ENCODE measurements at places on chromosomes 3 and 15.

GRCh38 chr15:74130155-74130848 lies at the start of gene ISLR2:
TSS of gene ISLR2 (plus strand) at chr15:74130586. CDS start at chr15:74132755, 2,169 bp downstream.
- DNase-seq = no peak

DNA sequence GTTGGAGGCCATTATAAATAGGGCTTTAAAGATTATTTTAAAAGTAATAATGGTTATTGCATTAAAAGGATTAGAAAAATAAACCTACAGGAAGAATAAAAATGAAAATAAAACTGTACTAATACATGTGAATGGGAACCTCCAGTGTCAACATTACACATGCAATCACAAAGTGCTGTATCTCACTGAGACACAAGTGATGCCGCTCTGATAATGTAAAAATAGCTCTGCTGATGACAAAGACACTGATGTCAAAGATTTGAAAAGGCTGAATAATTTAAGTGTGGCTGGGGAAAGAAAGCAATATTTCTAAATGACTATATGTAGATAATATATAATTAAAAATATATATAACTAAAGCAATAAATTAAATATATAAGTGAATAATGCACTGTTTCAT lies 129.1 kb upstream of the RAP2B start:
- no peak for DNase-seq

DNA sequence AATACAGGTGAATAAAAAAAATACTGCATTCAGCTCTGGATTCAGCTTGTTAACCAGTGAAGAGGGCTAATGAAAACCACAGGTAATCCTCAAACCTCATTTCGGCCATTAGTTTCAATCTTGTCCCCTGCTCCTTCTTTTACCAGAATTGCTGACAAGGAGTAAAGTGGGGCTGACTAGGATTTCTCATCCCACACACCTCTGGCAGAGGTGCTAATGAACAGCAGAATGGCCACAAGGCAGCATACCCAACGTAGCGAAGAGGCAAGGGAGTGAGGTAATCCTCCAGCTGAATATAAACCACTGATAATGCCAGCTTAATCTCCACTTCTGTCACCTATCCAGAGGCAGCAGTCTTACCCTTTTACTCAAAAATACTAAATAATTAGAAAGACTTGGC lies 248.8 kb upstream of the CDIN1 start:
- no peak for DNase-seq

DNA sequence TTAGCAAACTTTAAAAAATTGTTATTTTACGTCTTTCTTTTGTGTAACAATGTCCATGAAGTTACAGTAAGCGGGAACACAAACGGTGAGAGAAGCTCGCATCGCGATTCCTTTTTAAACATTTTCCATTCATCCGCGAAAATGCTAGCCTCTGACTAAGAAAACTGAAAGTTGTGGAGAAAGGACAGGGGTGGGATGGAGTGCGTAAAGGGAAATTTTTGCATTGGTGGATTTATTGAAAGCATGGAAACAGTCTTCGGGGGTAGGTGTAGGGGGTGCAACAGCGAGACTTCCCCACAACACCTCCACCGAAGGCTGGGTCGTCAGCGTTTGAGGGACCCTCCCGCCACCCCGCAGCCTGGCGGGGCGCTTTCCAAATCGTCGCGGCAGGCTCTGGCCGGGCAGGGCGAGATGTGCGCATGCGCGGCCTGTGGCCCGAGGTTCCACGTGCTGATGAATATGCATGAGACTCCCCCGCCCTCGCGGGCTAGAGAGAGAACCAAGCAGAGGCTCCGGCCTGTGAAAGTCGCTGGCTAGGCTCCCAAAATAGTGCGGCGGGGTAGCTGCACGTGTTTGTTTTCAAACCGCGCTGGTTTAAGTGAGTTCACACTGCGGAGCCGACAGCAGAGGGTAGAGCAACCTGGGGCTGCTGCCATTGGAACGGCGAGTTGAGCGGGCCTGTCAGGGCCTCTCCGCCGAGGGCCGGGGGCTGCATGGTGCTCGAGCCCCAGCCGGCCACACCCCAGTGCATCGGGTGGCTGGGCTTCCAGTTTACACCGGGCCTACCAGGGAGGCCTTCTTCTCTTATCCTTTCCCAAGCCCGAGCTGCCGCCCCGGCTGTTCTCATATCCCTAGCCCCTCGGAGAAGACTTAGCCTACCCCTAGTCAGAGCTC lies 9.9 kb downstream of the ZIC1 start:
- no peak for DNase-seq

- no peak for DNase-seq
These were observed 929.0 kb downstream of the MCTP2 start for GRCh38 chr15:95160316-95160715.

DNA sequence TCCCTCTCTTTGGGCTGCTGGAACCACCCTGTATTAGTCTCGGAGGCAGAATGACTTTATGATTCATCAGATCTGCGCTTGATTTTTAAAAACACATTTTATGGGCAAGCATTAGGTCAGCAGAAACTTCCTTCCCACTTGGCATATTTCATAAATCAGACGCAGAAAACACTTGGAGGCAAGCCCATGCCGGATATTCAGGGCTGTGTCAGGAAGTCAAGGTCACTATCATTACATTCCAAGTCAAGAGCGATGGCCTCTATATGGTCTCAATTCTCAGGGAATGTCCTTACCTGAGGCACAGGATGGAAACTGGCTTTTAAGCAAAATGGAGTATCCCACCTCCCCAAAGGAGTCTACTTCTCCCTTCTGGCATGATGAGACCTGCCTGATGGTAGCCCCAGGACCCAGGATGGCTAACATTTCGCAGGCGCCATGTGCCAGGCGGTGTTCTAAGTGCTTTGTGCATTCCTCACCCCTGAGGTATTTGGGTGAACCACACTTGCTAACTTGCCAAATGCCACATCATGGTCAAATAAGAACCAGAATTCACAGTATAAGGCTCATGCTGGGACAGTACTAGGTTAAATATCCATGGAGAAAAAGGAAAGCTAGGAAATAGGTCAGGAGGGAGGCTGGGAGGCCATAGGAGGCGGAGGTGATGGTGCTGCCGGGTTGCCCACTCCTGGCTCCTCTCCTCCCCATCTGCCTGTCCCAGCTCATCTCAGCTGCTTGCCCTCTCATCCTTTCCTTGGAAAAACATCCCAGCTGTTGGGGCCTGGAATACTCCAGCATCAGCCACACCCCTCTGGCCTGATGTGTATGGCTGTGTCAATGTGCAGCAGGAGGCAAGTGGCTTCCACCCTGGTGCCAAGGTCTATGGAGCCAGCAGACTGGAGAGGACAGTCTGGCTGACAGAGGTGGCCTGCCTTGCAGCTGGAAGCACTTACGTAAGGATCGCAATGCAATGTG lies 18.8 kb downstream of the BCL2L10 start:
- peak; percentile 91 for DNase-seq

- no peak for DNase-seq
These were observed 108.9 kb downstream of the FBLN2 start for GRCh38 chr3:13657660-13658435.

- no peak for DNase-seq
These were observed 61.0 kb upstream of the CHRM5 start for GRCh38 chr15:33907326-33907725.

- DNase-seq = no peak
These were observed 10.4 kb downstream of the WDR82 start for GRCh38 chr3:52268036-52268435.

GRCh38 chr15:35522061-35522460 lies 23.9 kb downstream of the DPH6 start:
- DNase-seq = no peak
